ENCODE measurements at places on chromosomes 7 and 10. TPM values are rescaled to one million over a fixed set of nuclear protein-coding genes. Genes with fewer than 3 reads are reported as not detected.

Gene GPNMB
- 1.1 TPM for total RNA-seq

Gene IGF2BP3
- total RNA-seq = 39.0 TPM

Gene ZNF736
- 8.2 TPM for total RNA-seq

Gene MACC1
- total RNA-seq = 0.38 TPM

Gene GPR85
- total RNA-seq = 0.63 TPM

Gene EPHA1
- 0.33 TPM for total RNA-seq

Gene TMUB1
- total RNA-seq = 78.5 TPM

Gene AKR1C3
- 21.0 TPM for total RNA-seq

Gene TSPAN12
- 33.7 TPM for total RNA-seq

Gene FKBP6
- total RNA-seq = 0.16 TPM

Gene FAM180A
- not detected for total RNA-seq

Gene LLCFC1
- not detected for total RNA-seq

Gene GRID1
- 0.13 TPM for total RNA-seq

Gene NSUN6
- total RNA-seq = 2.8 TPM

Gene FAM131B
- 0.33 TPM for total RNA-seq

Gene HPSE2
- not detected for total RNA-seq

Gene CLRN3
- not detected for total RNA-seq

Gene C10orf53
- not detected for total RNA-seq

Gene FOXP2
- 1.1 TPM for total RNA-seq
